ENCODE measurements at places on chromosomes 6 and 20. TPM values are rescaled to one million over a fixed set of nuclear protein-coding genes. Genes with fewer than 3 reads are reported as not detected.

MYBL2 gene
- polyA plus RNA-seq: 24.4 TPM

SYCP2L gene
- 5.7 TPM for polyA plus RNA-seq

ZNF165 gene
- 4.1 TPM for polyA plus RNA-seq

LTB gene
- 2.0 TPM for polyA plus RNA-seq

PRDM1 gene
- polyA plus RNA-seq: 3.1 TPM

PLA2G7 gene
- 2.4 TPM for polyA plus RNA-seq

OR2H2 gene
- polyA plus RNA-seq: 0.16 TPM

SPATA25 gene
- polyA plus RNA-seq: 9.4 TPM

THBS2 gene
- 16.1 TPM for polyA plus RNA-seq

FAM120B gene
- polyA plus RNA-seq: 38.0 TPM

KIFC1 gene
- polyA plus RNA-seq: 42.2 TPM

DNA sequence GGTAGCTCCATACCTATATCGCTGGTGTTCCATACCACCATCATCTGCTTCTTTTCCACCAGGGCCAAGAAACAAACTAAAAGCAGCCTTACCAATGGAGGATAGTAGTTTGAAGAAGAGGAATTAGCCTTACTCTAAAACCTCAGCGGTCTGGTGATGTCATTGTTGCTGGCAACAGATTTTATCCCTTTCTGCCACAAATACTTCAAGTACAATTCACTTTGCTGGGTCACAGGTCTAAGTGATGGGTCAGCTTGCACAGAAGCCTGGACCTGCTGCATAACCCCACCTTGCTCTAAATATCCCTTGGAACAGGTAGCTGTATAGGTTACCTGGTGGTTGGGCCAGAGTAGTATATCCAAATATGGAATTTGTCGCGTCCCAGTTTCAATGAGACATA lies 53.2 kb upstream of the THEMIS start:
- DNase-seq: no peak

GRCh38 chr6:2028457-2029038 lies 216.9 kb downstream of the GMDS start:
- no peak for DNase-seq

DNA sequence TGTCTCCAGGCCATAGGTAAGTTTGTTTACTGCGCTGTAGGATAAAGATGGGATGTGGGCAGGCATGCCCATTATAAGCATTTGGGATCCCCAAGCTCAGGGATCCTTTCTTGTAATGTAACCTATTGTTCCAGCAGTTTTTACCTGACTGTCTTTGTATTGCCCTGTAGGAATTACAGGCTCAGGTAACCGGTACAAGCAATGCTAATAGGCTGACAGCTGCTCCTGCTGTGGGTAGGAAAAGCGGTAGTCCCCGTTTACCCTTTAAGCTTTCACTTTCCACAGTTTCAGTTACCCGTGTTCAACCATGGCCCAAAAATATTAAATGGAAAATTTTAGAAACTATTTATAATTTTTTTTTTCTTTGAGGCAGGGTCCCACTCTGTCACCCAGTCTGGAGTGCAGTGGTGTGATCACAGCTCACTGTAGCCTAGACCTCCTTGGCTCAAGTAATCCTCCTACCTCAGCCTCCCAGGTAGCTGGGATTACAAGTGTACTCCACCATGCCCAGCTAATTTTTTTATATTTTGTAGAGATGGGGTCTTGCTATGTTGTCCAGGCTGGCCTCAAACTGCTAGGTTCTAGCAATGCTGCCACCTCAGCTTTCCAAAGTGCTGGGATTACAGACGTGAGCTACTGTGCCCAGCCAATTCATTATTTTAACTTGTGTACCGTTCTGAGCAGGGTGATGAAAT lies 108.6 kb downstream of the CDYL start:
- no peak for DNase-seq

- no peak for DNase-seq
Measured at GRCh38 chr6:382883-383810, 8.4 kb upstream of the IRF4 start.

- no peak for DNase-seq
Measured at GRCh38 chr20:7758406-7758805, 181.9 kb downstream of the HAO1 start.

- no peak for DNase-seq
Measured at GRCh38 chr6:27962506-27962905, 5.5 kb downstream of the OR2B6 start.

- DNase-seq: no peak
Measured at GRCh38 chr6:152355166-152355565, 282.0 kb downstream of the SYNE1 start.

DNA sequence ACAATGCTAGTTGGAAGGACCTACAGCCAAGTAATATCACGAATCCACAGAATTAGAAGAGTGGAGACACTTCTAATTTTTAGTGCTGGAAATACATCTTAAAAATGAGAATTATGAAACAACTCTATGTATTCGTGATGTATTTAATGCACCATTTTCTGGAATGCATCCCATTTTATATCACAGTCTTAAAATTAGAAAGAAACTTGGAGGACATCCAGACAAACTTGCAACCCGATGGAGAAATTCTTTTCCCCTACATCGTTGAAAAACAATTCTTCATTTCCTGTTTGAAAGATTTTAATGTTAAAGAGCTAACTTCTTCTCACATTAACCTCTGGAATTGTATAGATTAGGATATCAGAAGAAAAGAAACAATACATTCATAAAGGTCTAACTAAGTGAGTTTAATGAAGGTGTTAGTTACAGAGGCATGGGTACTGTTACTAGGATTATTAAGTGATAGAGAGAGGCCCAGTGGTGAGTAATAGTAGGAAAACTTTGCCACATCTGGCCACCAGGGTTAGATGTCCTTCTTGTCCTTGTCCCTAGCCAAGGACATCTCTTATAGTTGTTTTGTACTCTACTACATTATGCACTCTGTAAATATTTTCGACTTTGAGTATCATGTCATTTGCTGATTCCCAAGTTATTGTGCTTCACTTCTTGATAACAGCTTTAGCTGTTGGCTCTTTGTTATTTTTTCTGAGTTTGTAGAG lies 502.4 kb upstream of the PTCHD4 start:
- no peak for DNase-seq
